Activated CD8-positive, alpha-beta memory T cell treated with anti-CD3 and anti-CD28 coated beads for 1 hour (primary cell): ENCODE measurements at places on chromosomes 3 and 15.

GRCh38 chr3:185708392-185708791, 116.5 kb downstream of the IGF2BP2 start:
- DNase-seq: no peak

- DNase-seq: no peak
Observed at GRCh38 chr3:185387646-185388045, 24.7 kb downstream of the MAP3K13 start.

- DNase-seq: no peak
Observed at GRCh38 chr3:188906236-188906635, 265.5 kb upstream of the TPRG1 start.

GRCh38 chr3:61562042-61562720, 810 bp downstream of the PTPRG start:
- DNase-seq: no peak

GRCh38 chr3:36488077-36488789, 107.9 kb downstream of the STAC start:
- no peak for DNase-seq

GRCh38 chr15:97902140-97902780, 58.2 kb upstream of the ARRDC4 start:
- DNase-seq: no peak

DNA sequence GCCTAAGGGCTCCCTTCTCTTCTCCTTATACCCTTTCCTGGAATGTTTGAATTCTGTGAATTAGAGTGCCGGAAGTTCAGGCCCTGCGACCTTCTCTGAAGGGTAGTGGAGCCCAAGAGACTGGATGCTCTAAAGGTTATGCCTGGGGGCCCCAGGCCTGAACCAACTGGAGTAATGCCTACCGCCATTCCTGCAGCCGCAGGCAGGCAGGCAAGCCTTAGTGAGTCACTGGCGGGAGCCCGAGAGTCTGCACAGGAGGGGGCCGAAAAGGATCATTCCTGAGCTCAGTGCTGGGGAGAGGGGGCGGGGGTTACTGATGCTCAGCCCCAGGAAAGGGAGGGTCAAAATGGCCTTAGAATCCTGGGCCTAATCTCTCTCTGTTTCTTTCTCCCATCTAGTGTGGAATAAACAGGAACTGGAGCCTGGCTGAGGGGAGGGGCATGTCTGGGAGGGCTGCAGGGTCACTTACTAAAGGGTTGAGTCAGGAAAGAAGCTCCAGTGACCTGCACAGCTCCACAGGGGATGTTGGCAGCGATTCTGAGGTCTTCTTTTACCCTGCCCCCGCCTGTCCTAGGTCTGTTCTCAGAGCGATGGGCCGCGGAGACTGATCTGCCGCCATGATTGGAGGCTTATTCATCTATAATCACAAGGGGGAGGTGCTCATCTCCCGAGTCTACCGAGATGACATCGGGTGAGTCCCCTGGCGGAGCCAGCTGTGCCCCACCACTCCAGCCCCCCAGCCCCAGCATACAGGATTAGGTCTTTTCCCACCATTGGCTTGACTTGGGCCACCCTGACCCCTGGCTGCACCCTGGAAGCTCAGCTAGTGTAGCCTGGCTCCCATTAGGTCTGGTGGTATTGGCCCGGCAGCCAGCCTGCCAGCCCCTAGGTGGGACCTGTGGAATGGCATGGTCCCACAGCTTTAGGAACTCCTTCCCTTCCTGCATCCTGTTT, 2.0 kb downstream of the AP2M1 start:
- no peak for DNase-seq

- DNase-seq: no peak
Observed at GRCh38 chr3:152970851-152971250, 135.9 kb downstream of the P2RY1 start.

DNA sequence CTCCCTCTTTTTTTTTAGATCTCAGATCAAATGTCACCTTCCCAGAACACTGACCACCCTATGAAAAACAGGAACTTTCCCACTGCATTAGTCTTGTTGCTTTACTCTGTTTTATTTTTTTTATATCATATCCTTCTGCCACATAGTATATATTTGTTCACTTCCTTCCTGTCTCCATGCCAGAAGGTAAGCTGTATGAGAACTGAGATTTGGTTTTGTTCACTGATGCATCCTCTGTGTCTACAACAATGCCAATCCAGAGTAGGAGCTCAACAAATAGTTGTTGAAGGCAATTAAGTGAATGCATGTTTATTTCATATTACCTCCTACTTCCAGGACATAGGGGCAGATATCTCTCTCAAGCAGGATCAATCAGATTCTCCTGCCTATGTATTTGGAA, 114.4 kb downstream of the TPRG1 start:
- no peak for DNase-seq

DNA sequence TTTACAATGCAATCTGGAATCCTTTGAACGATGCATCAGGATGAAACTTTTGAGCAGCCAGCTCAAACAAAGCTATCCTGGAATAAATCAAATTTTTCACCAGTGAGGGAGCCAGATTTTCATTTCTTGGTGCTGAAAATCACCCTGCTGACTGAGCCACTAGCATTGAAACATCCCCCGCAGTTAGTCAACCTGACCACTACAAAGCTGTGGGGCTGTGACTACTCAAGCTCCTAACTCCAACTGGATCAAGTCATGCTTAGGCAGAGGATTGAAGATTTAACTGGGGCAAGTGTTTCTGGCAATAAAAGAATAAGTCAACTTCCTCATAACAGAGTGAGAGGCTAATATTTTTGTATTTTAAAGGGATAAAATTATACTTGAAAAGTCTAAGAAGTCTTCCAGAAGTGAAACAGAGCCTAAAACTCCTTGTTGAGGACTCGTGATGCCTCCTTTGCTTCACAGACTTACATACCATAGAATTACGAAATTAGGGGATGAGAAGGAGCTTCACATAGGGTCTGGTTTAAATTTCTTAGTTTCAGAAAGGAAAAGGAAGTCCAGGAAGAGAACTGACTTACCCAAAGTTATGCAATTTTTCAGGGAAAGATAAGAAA, 177.8 kb downstream of the SERPINI1 start:
- DNase-seq: no peak

DNA sequence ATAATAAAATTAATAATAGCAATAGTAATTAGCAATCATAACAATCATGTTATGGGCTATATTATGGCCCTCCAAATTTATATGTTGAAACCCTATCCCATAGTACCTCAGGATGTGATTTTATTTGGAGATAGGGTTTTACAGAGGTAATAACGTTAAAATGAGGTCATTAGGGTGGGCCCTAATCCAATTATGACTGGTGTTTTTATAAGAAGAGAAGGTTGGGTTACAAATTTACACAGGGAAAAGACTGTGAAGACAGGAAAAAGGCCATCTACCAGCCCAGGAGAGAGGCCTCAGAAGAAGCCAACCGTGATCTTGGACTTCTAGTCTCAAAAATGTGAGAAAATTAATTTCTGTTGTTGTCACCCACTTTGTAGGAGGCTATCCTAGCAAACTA, 353.1 kb downstream of the CHL1 start:
- no peak for DNase-seq

DNA sequence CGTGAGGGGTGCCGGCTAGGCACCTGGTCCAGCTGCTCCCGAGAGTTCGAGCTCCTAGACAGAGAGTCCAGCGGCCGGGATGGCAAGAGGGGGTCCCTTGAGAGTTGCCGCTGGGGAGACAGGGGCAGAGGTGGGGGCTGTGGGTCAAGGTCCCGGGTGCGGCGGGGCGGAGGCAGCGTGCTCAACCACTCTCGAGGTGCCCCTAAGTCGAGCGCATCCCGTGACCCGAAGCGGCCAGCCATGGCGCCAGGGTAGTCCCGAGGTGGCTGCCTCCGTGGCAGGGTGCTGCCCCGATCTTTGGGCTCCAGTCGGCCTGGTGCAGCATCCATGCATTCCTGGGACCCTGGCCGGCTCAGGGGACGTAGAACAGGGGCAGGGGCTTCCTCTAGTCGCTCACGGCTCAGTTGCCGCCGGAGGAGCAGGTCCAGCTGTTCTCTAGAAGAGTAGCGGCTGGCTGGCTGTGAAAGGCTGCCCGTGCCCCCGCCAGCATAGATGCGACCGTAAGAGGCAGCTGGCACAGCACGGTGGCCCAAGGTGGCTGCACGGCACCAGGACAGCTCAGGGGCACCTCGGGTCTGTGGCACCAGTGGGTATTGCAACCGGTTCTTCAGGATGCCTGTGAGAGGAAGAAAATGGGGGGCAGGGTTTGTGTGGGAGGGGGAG, 4.8 kb upstream of the SLC26A6 start:
- no peak for DNase-seq

DNA sequence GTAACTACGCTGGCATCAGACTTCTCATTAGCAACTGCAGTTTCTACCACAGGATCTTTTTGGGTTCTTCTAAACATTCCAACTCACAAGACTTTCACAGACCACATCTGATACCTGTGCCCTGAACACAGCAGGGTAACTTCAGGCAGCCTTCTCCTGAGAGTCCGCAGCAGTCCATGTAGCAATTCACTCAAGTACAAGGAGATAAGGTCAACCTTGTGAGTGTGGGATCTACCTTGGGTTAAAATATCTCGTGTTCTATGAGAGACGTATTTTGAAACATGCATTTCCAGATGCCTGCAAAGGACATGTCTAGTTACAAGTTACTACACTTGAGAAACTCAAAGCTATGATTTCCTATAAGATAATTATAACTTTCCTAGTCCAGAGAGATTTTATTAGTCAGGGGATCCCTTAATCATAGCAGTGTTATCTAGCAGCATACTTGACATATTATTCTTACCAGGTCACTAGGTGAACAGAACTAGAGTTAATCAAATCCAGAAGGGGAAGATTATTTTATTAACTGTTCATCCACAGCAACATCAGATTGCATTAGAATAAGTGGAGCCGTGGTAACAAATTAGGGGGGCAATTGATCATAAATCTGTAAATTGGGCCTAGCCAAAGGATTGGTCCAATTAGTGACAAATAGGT, 66.4 kb downstream of the ASTE1 start:
- no peak for DNase-seq

DNA sequence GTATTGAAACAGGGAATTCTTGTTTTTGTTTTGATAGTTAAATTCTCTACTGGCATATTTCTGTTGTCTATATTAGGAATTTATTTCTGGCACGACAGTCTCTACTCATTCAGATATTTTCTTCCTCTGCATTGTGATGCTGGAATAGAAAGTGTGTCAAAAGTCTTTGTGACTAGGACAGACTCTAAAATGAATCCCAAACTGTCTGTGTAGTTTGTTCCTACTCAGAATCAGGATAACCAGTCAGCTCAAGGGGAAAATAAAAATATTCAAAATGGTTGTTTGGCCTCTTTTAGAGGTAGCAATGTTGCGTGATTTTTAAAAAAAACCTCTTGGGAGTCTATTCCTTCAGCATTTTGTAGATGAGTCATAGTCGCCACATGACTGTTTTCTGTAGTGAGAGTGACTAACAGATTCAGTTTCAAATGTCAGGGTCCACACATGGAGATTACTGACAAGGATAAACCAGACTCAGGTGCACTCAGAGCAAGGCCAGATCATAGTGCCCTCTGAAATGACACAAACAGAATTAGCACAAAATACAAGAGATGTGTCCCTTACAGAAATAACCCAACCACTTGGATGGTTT, 13.1 kb downstream of the SLC7A14 start:
- no peak for DNase-seq

DNA sequence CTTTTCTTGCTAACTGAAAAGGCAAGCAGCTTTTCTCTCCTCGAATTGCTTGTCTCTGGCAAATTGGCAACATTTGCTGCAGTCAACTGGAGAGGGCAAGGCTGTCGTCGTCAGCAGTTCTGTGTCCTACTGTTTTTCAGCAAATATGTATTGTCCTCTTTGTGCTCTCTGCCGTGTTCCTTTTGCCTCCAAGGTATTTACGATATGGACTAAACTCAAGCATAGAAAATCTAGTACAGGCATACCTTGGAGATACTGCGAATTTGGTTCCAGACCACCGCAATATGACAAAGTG, 558 bp upstream of the SLC30A4 start:
- DNase-seq: no peak

DNA sequence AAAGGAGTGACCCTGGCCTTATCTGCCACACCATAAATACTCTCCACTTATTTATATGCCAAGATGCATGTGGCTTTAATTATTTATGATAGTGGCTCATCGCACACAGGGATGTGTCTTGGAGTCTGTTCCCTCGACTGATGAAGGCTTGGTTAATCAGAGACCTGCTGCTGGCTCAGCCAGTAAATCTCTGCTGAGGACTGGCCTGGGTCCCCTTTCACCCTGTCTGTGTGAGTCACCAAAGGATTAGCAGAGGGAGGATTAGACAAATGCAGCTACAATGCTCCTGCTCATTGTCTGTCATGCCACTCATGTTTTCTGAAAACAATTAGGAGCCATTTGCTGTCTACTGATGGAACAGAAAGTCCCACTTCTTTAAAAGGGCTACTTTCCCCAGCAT, 226.8 kb downstream of the NTRK3 start:
- no peak for DNase-seq

DNA sequence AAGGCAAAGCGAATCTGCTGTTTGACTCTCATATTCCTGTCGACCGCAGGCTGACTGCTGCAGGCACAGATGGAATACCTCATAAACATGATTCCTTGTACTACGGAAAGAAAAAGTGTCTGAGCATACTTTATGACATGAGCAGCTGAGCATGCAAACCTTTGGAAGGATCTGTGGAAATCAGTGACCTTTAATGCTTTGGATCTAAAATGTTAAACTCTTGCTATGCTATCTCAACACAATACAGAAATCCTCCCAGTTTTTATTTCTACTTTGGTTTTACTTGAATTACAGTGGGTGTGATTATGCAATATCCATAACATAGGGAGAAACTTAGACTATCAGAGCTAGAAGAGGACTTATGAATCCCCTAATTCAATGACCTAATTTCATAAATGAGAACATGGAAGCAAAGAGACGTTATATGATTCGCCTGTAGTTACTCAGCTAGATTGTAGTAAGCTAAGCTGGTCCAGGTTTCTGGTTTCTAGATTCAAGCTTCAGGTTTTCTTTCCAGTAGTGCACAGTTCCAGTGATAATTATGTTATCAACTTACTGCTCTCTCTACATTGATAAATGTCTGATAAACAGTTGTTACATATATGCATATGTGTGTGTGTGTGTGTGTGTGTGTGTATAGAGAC, 127.6 kb upstream of the GBE1 start:
- no peak for DNase-seq

DNA sequence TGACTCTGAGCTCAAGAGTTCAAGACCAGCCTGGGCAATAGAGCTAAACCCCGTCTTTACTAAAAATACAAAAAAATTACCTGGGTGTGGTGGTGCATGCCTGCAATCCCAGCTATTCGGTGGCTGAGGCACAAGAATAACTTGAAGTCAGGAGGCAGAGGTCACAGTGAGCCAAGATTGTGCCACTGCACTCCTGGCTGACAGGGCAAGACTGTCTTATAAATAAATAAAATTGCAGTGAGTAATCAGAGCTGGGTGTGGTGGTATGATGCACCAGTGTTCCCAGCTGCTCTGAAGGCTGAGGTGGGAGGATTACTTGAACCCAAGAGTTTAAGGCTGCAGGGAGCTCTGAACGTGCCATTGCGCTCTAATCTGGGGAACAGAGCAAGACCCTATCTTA, 55.9 kb upstream of the GCNT3 start:
- DNase-seq: no peak

DNA sequence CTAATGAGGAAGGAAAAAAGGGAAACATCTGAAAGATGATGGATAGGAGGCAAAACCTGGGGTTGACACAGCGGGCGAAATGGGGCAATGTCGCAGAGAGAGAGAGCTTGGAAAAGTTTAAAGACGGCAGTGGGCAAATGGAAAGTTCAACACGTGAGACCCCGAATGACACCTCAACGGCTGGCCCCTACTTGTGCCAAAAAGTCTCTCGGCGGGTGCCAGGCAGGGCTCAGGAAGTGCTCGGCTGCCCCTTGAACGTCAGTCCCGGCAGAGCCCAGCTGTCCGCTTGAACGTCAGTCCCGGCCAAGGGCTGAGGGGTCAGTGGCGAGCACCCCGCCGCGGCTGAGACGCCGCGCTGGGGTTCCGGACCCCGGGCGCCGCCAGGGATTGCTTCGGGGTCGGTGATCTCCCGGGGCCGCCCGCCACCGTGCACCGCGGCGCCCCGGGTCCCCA, 658 bp downstream of the EOGT start:
- DNase-seq: no peak
